ENCODE measurements at places on chromosomes 5 and 9.

DNA sequence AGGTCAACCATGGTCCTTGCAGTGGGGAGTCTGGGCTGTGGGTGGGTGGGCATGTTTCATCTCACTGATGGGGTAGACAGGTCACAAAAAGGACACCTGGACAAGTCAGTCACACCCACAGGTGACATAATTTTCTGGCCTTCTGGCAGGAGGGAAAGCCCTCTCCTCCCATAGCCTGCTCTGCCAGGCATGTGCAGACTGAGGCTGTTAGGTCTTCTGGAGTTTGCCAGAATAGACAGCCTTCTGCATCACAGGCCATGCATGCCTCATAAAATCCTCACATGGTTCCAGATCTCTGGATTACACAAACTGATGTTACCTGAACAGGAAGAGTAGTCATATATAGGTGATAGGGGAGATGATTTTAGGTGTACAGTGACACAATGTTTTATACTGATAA, 49.1 kb downstream of the ARHGAP26 start:
- DNase-seq, result no peak

GRCh38 chr5:64437496-64437895, 68.3 kb upstream of the RGS7BP start:
- DNase-seq, result no peak

DNA sequence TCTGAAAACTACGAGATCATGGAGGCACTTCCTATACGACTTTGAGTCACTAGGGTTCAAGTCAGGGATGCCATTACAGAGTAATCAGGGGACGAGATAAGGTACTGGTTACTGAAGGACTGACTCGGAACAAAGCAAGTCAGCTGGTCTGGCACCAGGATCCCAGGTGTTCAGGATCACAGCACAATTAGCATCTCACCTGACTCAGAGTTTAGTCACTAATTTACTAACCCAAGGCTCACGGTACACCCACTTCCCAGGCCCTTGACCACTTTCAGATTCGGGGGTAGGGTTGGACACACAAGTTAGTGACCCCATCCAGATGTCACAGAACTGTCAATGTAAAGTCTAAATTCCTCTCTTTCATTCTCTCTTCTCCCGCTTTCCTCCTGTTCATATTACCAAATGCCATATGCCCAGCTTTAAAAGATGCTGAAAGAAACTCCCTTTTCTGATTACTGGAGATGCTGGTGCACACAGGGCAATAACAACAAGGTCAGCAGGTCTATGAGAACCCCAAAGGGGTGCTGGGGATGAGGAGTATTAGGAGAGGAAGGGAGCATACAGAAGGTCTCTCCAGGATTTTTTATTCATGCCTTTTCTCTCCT, 657.8 kb downstream of the TLE1 start:
- no peak for DNase-seq

- DNase-seq, result no peak
These were observed 27.0 kb downstream of the ADGRD2 start for GRCh38 chr9:124477211-124477647.

Measured in stimulated activated CD4-positive, alpha-beta T cell treated with anti-CD3 and anti-CD28 coated beads, TNF-alpha, amount 100 ng/mL, for 1 hour (primary cell).